ENCODE measurements at places on chromosomes 4 and X. TPM values are rescaled to one million over a fixed set of nuclear protein-coding genes. Genes with fewer than 3 reads are reported as not detected.

- DNase-seq, result no peak
These were observed 14.6 kb downstream of the NPNT start for GRCh38 chr4:105909787-105910281.

DNA sequence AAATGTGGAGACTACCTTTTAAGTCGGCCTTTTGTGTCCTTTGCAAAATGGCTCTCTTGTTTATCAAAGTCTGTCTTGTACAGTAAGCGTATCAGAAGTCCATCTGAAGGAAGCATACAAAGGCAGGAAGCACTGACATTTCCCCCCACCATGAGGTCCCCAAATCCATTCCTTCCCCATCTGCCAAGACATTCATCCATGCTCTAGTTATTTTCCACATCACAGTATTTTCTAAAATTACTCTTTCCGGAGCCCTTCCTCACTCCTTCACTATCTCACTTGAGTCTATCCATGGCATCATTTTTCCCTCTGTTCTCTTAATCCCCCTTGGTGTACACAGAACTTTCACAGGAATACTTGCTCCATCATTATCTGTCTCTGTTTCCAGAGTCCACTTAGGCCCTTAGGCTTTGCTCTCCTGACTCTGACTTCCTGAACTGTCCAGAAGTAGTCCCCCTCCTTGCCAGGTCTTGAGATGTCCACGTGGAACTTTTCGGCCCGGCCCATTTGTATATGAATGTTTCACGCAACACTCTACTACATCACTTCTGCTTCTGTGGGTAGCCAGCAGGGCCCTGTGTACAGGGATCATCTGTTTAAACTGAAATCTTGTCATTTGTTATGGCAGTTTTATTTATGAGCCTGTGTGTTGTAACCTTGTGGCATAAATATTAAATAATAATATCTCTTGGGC, 2.1 kb downstream of the SEL1L3 start:
- DNase-seq, result peak; percentile 55

- no peak for DNase-seq
These were observed 37.0 kb upstream of the CLNK start for GRCh38 chr4:10721616-10722015.

GRCh38 chr4:125679989-125680388, 365.2 kb downstream of the FAT4 start:
- no peak for DNase-seq

EXOC1L gene
- total RNA-seq, result not detected

KLKB1 gene
- not detected for total RNA-seq

GRCh38 chr4:189232274-189232673, 708.4 kb upstream of the FRG1 start:
- no peak for DNase-seq

DNA sequence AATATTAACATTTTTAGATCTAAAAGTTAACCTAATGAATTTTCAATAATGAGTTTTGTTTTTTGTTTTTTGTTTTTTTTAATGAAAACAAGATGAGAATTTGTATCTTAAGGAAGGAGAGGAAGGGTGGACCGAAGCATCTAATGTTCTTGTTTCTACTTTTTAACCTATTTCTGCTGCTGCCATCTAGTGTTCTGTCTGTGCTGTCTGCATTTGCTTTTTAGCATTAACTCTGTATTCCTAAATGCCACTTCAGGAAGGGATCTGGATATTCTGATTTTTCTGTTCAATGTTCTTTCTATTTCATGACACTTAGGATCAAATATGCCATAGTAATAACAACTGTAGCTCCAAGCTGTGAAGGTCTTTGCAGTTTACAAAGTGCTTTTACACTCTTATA, 161.7 kb downstream of the BRWD3 start:
- DNase-seq, result peak; percentile 1

DNA sequence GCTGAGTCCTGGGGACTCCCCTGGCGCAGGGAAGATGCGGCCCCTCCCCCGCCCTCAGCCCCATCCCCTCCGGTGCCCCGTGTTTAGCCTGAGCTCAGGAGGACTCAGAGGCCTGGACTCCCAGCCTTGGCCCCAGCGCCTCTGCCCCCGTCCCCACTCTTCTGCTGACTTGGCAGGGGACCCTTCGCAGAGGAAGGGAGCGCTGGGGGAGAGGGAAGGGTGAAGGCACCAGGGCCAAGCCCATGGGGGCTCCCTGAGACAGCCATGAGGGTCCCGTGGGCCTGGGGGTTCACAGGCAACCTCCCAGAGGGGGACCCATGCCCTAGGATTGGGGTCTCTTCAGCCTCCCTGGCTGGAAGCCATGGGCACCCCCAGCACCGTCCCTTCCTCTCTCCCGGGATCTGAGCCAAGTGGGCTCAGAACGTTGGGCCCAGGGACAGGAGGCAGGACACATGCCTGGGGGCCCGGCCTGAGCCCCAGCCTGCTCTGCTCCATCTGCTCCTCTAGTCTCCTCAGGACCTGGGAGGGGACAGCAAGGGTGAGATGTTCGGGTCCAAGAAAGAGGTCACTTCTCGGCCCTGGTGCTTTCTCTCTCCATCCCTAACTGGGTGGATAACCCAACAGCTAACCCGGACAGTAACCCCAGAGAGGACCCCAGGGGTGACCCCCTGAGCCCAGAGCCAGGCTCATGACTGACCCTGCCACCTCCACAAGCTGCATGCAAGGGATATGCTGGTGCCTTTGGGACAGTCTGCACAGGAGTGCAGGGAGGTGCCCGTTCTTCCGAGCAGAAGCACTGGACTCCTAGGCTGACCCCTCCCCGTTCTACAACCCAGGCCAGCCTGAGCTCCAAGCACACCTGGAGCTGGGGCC, 1.5 kb upstream of the CPLX1 start:
- DNase-seq, result no peak
